Nucleus accumbens (tissue), 56 donors: ENCODE measurements at places on chromosomes 16 and 17.
A peak's percentile ranks its signal among the peaks of the same experiment; 100 is the strongest.

DNA sequence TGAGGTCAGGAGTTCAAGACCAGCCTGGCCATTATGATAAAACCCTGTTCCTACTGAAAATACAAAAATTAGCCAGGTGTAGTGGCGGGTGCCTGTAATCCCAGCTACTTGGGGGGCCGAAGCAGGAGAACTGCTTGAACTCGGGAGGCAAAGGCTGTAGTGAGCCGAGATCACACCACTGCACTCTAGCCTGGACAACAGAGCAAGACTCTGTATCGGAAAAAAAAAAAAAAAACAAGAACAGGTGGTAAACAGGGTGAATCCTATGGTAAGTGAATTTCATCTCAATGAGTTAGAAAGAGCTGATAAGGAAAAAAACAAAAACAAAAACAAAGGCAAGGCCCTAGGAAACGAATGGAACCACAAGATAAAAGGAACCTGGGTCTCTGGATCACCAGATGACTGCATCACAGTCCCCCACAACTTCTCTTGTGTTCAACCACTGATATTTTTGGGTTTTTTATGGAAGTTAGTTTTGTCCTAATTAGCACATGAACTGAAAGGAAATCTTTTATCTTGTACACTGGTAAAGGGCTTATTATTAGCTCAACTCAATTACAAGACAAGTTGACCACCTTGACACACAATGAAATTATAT is 21.0 kb downstream of the GLG1 start:
- DNase-seq: no peak

DNA sequence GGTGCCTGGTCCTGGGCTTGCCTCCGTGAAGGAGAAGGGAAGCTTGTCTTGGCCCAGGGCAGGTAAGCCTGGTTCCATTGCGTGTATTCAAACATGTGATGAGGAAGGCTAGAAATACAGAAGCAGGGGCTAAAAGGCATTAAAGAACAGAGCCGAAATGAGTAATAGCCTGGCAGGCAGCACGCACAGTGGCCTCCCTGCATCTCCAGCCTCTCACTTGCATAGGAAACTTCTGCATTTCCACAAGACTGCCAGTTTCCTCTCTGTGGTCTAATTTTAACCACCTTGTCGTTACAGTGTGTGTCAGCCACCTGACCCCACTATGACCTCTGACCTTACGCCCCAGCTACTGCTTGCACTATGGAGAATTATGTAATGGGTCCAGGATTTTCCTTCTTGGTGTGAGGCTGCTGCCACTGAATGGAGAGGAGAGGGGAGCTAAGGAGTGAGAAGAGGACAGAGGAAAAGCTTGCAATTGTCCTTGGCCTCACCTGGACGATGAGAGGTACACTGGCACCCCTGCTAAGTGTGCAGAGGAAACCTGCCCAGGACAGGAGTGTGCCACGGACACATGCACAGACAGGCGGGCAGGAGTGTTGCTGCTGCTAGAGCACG is 32.8 kb downstream of the HIC1 start:
- DNase-seq: no peak

GRCh38 chr17:65370669-65371131 is 190.7 kb downstream of the AXIN2 start:
- DNase-seq: no peak

- peak; percentile 33 for DNase-seq
Measured at GRCh38 chr17:81438007-81438659, 42.9 kb downstream of the BAHCC1 start.

DNA sequence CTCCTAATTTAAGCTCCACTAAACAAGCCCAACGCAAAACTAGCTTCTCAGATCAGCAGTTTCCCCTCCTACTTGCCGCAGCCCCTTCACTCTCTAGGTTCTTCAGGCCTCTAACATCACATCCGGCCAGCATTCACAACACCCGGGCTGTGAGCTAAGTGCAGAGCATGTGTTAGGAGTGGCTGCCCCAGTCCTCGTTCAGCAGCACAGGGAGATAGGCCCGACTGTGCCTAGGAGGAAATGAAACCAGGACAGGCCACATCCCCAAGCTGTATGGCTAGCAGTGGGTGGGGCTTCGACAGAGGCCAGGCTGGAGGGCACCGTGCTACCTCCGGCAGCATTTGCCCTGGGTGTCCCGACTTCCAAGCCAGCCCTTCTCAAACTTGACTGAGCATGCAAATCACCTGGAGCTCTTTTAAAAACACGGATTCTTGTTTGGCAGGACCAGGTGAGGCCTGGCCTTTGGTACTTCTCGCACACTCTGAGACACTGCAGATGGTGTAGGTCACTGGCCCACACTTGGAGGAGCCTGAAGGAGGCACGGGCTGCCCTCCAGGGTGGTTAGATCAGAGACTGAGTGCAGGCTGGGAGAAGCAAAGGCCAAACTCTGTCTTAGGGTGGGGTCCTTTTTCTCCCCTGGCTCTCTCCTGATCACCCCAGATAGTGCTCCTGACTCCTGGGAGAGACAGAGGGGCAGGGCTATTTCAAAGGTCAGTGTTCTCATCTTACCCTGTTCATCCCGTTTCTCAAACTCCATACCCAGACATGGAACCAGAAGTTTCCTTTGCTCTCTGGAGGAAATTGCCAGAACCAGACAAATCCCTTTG is 202.0 kb downstream of the C16orf78 start:
- peak; percentile 27 for DNase-seq

DNA sequence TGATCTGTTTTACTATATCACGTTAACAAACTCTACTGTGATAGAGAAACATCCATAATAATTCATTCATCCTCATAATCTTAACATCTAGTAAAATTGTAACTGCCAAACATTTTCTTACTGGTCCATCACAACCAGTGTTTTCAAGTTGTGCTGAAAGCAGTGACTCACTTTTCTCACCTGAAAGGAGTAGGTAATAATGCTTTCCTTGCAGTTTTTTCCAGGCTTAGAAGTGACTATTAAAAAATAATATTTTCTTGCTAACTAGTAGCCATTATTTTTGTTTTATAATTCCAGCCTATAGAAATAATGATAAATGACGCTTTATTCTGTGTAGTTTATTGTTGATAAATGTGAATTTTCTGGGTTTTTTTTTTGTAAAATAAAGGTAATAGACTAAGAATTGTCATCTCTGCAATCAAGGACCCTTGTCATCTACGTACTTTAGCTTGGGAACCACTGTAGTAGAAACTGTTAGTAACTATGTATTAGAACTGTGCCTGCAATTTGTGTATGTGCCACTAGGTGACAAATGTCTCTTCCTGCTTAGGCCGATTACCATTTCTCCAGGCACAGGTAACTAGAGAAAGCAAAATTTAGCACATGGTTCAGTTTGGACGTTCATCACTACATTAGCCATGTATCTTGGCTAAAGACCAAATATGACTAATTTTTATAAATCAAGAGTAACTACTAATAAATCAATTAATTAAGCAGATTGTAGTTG is 409.4 kb upstream of the ERCC4 start:
- no peak for DNase-seq

- peak; percentile 52 for DNase-seq
Measured at GRCh38 chr17:75845058-75845711, 981 bp upstream of the UNC13D start.

DNA sequence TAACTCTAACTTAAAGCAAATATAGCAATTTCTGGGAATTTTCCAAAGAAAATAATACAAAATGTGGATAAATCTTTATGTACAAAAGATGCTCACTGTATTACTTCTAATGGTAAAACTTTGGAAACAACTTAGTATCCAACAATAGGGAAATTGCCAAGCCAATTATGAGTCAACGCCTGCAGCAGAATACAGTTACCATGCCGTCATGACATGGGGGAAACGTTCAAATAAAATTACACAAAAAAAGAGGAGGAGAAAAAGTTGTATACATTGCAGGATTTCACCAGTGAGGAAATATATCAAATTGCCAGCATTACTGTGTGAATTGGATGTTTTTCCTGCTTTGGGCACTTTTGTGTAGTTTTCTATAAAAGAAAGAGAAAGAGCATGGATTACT is 469.6 kb downstream of the SOX9 start:
- no peak for DNase-seq

DNA sequence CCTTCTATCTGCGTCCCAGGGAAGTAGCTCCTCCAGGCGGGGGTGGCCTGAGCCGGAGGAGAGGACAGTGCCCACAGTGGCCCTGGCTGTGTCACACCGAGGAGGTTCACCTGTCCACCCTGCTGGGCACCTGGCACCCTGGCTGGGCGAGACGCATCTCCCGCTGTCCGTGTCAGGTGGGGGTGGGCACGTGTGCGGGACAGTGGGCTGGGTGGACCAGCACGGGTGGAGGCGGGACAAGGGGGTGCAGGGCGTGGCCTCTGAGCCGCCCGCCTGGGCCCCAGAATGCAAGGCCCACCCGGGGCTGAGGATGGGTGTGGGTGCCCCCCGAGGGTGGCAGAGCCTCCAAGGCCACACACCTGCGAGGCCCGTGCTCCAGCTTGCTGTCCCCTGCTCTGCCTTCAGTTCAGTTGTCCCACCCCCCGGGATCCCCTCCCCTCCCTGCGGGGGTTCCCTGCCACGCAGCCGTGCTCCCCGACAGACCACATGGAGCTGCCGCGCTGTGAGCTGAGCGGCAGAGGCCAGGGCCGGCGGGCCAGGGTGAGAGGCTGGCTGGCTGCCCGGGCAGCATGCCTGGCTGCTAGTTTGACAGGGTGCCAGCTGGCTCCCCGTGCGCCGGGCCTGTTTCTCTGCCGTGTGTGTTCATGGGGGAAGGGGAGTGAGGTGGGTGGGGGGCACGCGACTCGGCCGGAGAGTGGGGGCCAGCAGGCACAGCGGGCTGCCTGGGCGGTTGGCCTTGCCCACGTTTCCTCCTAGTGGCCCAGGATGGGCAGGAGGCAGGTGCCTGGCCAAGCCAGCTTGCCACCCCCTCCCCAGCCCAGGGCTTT is 33.9 kb downstream of the BAHCC1 start:
- peak; percentile 70 for DNase-seq

DNA sequence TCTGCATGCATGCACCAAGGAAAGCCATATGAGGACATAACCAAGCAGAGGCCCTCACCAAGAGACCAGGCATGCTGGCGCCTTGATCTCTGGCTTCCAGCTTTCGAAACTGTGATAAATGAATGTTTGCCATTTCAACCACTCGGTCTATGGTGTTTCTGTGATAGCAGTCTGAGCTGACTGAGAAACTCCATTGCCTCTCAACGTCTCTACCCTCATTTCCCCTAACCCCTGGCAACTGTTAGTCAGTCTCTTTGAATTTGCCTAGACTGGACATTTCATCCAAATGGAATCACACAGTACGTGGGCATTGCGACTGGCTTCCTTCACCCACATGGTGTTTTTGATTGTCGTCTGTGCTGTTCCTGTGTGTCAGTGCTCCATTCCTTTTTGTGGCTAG is 88.0 kb upstream of the MPHOSPH6 start:
- DNase-seq: no peak

- DNase-seq: no peak
Measured at GRCh38 chr17:62793919-62794665, 14.0 kb downstream of the MARCHF10 start.

DNA sequence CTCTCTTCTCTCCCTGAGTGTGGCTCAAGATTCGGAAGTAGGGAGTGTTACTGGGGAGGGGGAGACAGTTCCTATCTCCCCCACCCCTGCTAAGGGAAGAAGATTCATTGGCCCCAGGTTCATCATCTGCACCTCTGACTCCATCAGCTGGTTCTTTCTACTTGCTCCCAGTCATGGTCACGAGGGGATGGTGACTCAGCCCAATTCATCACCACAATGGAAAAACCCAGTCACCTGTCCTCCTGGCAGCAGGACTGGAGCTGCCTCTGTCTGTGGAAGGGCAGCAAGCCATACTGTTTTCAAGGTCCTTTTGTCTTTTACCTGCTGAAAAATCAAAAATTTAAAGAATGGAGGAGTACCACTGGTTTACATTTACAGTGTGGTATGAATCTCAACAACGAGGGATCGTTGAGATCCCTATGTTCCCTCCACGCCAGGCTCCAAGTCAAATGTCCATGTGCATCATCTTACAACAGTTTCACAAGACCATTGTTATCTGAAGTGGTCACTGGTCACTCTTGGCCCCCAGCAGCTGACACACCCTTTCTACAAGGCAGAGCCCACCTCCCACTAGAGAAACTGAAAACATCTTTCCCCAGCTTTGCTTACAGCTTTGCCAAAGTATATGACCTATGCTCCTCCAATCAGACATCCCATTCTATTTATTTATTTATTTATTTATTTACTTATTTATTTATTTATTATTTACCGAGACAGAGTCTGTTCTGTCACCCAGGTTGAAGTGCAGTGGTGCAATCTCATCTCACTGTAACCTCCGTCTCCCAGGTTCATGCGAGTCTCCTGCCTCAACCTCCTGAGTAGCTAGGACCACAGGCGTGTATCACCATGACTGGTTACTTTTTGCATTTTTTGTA is 40.4 kb upstream of the NDRG4 start:
- no peak for DNase-seq
